ENCODE measurements at places on chromosomes 7 and 10.

GRCh38 chr7:57404343-57404966 is 45.5 kb upstream of the ZNF716 start:
- no peak for DNase-seq

DNA sequence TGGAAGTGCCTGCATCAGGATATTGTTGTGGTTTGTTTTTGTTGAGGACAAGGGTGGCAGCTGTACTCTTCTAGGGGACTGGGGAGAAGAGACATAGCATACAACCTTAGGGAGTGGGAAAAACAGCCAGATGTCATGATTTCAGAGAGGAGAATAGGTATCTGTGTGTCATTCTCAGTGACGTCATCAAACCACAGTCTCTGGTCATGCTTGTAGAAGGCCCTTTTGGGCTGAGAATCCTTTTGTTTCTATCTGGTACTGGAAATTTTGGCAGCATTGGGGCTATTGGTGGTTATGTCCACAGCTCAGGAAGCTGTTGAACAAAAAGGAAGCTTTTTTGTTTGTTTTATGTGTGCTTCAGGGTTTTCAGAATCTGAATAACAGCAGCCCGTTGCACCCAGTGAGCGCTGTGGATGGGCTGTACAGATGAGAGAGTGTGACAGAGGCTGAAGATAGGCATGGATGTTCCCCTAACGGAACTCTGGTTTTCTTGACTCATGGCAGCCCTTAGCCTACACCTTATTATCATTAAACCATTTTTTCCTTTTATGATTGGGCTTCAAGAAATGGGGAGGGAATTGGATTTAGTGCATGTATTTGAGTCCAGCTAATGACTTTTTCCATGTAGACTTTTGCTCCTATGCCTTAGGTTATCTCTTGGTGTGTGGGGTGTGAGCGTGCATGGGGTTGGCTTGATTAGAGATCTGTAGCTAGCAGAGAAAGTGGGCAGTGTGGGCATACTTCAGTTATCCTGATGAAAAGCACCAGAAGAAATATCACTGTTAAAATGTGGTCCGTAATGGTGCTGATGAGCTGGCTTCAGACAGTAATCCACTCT is 65.7 kb downstream of the SND1 start:
- DNase-seq, result no peak

GRCh38 chr7:25664593-25664992 is 436.3 kb upstream of the NPVF start:
- DNase-seq, result no peak

DNA sequence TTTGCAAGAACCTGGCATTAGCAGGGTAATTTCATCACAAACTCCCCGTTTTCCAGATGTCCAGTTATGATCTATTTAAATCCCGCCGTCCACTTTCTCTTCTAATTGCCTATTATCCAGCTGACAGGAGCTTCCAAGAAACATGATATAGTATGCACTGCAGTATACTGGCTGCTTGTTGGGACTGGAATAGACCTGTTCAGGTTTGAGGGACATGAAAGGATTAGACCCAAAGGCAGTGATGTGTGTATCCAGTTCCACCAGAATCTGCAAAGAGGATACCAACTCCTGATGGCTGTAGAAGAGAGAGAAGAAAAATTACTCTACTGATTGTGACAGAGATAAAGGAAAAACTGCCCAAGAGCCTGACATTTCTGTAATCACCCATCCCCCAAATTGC is 8.9 kb downstream of the MSS51 start:
- no peak for DNase-seq

GRCh38 chr10:72323771-72324191 is 30.9 kb downstream of the DNAJB12 start:
- no peak for DNase-seq

GRCh38 chr10:69334302-69335062 is 56.2 kb downstream of the HK1 start:
- DNase-seq, result no peak

- DNase-seq, result no peak
Measured at GRCh38 chr10:117967149-117967650, 79.5 kb downstream of the RAB11FIP2 start.

DNA sequence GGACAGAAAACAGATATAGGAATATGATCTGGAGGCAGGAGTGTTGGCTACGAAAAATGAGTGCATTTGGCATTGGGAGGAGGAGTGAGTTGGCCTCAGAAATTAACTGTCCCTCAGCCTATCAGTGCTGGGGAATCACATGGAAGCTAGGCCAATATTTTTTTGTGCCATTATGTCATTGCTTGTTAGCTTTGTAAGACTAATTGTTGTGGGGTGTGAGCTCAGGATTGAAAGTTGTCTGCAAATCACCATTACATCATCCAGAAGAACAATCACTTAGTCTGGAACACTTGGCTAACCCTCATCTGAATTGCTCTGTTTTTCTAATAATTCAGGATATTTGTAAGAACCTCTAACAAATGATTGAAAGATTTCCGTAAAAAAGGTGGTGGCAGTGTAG is 45.2 kb upstream of the SEMA3D start:
- no peak for DNase-seq

GRCh38 chr7:7271094-7271874 is 88.9 kb downstream of the C1GALT1 start:
- no peak for DNase-seq

GRCh38 chr10:26781797-26782196 is 79.0 kb downstream of the ABI1 start:
- no peak for DNase-seq
